Left ventricle myocardium superior (tissue), 1 donor: ENCODE measurements at places on chromosomes 3 and 15. TPM values are rescaled to one million over a fixed set of nuclear protein-coding genes. Genes with fewer than 3 reads are reported as not detected.
A peak's percentile ranks its signal among the peaks of the same experiment; 100 is the strongest.

Gene TMEM158
- 0.82 TPM for total RNA-seq

DNA sequence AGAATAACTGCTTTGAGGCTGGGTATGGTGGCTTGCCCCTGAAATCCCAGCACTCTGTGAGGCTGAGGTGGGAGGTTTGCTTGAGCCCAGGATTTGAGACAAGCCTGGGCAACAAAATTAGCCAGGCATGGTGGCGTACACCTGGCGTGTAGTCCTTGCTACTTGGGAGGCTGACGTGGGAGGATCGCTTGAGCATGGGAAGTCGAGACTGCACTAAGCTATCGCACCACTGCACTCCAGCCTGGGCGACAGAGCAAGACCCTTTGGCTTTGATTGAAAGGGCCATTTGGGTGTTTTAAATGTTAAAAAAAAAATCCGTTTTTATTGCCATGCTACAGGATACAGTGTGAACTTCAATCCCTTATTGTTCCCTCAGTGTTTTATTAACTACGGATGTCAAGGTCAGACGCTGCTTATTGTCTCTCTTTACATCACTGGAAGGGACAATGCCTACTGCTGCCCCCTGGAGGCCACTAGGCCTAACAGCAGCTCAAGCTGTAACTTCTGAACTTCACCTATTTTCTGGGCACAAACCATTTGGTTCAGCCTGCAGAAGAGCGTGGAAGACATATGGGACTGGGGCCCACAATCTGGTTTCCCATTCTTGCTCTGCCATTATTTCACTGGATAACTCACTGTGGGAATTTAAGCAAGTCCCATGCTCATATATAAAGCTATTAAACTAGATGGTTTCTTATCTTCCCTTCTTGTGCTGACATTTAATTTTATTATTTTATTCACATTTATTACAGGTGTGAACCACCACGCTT is 15.3 kb upstream of the IREB2 start:
- peak; percentile 74 for DNase-seq

GRCh38 chr3:113698213-113698742 is 1.8 kb upstream of the USF3 start:
- no peak for DNase-seq

Gene MAN2A2
- 146 TPM for total RNA-seq

Gene ZFAND6
- 67.6 TPM for total RNA-seq

- no peak for DNase-seq
These were observed 414.6 kb upstream of the ARPP21 start for GRCh38 chr3:35224565-35225295.
